WTC11 (cell line): ENCODE measurements at places on chromosomes 12 and 14.

DNA sequence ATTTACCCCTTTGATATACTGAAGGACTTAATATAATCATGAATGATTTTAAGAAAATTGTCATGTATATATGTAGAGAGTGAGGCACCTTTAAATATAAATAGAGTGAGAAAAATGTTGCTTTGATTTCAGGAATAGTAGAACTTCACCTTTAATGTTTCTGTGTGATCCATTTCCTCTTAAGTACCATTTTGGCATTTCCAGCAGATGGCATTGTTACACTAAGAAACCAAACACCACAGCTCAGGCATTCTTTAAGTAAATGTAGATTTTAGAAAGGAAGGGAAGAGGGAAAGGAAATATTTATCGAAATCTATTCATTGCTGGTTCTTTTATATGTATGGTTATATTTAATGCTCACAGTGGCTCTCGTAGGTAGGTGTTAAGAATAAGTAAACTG is 556.7 kb upstream of the FBXO33 start:
- DNase-seq, result no peak

DNA sequence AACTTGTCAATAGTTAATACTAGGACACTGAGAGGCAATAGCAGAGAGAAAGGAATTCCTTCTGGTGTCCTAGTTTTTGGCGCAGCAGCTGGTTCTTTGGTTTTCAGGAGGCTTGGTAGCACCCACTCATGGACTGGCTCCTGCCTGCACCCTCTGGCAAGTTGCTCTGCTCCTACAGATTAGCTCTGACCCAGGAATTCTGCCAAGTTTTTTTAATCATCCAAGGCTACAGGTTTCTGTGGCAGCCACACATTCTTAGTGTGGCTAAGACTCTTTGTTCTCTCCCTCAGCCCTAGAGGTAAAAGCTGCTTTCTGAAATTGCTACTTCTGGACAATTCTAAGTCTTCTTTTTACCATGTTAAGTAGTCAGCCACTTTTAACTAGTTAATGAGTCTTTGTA is 72.0 kb upstream of the FKBP4 start:
- no peak for DNase-seq

DNA sequence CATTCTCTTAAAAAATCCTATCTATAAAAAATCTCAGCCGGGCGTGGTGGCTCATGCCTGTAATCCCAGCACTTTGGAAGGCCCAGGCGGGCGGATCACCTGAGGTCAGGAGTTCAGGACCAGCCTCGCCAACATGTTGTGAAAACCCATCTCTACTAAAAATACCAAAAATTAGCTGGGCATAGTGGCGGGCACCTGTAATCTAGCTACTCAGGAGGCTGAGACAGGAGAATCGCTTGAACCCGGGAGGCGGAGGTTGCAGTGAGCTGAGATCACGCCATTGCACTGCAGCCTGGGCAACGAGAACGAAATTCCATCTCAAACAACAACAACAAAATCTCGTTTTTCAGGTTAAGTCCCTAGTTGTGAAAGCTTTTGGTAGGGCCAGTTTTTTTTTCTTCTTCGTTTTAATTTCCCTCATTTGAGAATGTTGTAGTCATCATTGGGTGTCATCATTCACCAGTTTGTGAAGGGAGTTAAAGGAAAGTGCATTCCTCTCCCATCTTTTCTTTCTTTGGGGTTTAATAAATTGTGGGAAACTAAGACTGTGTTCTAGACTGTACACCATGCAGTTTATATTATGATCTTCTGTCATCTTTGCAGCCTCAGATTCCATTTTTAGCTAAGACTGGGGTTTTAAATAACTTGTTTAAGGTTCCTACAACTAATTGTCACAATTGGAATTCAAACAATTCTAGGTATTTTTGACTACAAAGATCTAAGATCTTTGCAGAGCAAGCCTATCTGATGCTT is 23.9 kb downstream of the MDM2 start:
- no peak for DNase-seq

DNA sequence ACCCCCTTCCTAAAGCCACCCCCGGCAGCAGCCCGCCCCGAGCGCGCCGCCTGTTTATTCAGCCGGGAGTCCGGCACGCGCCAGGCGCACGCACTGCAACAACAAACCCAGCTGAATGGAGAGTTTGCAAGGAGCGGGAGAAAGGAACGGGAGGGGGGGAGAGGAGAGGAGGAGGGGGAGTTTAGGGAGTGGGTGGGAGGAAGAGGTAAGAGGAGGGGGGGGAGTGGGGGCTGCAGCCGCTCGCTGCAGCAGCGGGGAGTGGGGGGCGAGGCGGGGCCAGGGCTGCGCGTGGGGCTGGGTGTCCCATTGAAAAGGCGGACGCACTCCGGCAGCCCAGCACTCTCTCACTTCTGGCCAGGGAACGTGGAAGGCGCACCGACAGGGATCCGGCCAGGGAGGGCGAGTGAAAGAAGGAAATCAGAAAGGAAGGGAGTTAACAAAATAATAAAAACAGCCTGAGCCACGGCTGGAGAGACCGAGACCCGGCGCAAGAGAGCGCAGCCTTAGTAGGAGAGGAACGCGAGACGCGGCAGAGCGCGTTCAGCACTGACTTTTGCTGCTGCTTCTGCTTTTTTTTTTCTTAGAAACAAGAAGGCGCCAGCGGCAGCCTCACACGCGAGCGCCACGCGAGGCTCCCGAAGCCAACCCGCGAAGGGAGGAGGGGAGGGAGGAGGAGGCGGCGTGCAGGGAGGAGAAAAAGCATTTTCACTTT is at the start of gene ASCL1:
Gene ASCL1 (plus strand): TSS at position 336 of the 712 bp plus-strand sequence. CDS start 571 bp downstream, outside the sequence.
- DNase-seq, result peak; percentile 56

DNA sequence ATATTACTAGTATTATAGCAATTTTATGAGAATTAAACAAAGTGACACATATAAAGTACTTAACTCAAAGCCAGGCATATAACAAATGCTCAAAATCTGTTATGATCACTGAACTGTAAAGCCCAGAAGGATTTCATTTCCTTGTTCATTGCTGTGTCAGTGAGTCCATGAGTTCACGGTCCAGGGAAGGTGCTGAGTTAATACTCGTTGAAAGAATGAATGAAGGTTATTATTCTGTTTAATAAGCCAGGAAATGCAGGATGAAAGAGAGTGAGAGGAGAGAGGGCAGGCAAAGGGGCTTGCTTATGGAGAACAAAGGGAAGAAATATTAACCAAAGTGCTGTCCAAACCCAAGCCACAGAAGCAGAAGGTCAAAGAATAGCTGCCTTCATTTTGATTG is 40.2 kb upstream of the NT5DC3 start:
- no peak for DNase-seq

- DNase-seq, result no peak
Observed at GRCh38 chr12:77060883-77061240, 4.5 kb downstream of the E2F7 start.

DNA sequence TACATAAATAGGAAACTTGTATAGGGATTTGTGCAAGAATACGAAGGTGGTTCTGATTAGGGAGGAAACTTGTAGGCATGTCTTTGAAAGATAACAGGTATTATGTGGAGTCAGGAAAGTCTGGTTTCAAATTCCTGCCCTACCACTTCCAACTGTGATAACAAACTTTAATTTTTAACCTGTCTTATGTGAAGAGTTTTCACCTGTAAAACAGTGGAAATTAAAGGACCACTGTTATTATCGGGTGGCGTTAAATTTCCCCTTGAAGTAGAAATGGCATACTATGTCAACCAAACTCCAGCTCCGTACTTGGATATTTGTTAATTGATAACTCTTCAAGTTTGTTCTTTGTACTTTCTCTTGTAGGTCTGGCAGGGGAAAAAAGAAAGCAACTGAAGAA is 6.1 kb downstream of the OR6C1 start:
- DNase-seq, result no peak

DNA sequence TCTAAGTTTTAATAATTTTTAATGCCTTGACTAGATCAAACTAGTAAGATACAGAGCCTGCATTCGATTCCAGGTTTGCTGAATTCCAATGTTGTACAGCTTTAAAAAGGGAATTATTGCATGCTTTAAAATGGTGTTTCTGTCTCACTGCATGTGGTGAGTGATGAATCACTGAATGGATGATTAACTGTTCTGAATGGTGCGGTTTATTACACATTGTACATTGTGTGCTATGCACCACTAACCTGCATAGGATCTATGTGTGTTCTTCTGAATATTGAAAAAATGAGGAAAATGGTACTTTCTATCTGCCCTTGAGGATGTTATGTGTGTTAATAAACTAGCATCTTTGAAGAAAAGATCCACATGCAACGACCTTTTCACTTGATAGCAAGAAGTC is 231.7 kb downstream of the NRXN3 start:
- no peak for DNase-seq

DNA sequence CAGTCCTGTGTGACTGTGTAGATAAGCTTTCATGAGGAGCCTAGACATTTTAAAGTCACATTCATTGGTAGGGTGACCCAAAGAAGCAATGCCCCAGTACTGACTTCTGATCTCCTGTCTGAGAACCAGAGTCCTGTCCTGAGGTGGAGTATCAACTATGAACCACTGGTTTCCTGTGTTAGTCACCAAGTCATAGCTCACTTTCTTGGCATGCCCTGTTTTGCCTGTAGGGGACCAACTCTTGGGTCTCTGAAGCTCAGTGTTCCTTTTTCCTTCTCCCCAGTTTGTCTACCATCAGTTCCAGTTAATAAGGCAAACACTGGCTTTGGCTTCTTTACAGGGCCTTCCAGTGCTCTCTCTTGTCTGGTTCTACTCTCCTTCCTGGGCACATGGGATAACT is 97.4 kb downstream of the C12orf75 start:
- DNase-seq, result no peak

- DNase-seq, result peak; percentile 77
Observed at GRCh38 chr12:110846615-110847566, at the start of gene CCDC63. Gene CCDC63 (plus strand): TSS chr12:110846987. CDS start chr12:110852955, 5,968 bp downstream.

DNA sequence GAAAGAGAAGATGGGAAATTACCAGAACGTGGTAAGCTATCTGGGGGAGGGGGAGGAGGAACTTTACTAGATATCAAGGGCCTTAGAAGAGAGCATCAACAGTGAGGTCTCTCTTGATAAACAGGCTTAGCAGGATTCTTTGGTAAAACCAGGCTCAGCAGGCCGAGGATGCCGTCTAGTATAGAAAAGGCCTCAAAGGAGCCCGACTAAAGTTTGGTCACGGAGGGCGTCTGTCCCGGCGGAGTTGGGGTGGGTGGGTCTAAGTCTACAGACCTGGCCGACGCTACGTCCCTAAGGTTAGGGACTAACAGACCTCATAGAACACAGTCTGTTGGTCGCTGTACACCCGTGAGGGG is 538 bp upstream of the TIGAR start:
- DNase-seq, result no peak

- DNase-seq, result no peak
Observed at GRCh38 chr12:6295094-6295811, 15.2 kb upstream of the PLEKHG6 start.

DNA sequence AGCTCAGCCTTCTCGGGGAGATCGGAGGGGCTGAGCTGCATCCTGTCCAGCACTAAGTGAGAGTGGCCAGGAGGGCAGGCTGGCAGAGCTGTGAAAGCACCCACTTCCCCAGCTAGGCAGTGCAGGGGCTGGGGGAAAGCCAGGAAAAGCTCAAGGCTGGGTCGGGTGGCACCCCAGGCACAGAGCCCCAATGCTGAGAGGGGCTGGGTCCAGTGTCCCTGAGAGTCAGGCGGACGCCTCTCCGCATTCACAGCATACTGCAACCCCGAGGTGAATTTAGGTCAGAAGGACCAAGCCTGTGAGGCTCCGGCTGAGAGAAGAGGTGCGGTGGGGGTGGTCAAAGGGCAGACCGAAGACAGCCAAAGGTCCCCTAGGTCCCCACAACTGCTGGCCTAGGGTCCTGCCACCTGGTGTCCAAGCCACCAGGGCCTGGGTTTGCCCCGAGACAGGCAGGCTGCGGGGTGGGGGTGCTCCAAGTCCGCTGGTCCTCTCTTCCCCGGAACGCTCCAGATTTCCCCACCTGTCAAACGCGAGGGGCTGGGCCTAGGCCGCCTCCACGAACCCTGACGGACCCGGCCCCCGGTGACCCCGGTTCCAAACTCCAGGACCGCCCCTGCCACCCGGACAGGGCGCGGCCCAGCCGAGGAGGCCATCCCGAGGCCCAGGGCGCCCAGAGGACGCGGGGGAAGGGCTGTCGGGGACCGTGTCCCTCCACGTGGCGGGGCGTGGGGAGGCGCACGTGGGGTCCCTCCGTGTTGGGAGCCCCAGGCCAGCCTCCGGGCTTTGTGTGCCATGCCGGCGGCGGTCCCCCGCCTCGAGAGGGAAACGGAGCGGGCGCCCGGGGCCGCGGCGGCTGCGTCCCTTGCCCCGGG is 527 bp downstream of the CAMKK2 start:
- DNase-seq, result peak; percentile 38

DNA sequence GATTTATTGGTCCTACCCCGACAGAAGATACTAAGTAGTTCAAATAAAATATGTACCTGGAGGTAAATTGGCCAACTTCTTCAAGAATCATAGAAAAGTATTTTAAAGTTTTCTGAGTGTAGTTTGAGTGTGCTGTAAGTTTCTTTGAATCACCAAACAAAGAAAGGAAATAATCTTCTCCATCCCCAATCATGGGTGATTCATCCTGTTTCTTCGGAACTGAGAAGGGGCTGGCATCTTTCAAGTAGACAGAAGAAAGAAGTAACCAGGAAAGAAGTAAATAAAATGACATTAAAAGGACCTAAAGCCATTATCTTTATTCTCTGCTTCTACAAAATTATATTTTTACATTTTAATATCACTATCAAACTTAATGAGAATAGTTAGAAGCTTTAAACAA is 6.8 kb downstream of the LMNTD1 start:
- no peak for DNase-seq

DNA sequence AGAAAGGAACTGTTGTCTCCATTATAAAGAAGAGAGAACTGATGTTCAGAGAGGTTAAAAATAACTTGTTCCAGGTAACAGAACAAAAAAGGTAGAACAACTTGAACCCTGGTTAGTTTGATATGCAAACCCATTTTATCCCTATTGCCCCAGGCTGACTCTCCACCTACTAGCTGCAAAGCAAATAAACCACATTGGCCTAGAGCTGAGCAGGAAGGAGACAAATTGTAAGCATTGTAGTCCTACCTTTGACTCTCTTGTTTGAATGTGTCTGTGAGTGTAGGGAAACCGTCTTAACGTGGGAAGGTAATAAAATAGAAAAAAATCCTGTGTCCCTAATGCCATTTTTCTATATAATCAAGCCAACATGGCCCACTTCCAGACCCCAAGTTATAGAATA is 126.4 kb downstream of the CCER1 start:
- no peak for DNase-seq

DNA sequence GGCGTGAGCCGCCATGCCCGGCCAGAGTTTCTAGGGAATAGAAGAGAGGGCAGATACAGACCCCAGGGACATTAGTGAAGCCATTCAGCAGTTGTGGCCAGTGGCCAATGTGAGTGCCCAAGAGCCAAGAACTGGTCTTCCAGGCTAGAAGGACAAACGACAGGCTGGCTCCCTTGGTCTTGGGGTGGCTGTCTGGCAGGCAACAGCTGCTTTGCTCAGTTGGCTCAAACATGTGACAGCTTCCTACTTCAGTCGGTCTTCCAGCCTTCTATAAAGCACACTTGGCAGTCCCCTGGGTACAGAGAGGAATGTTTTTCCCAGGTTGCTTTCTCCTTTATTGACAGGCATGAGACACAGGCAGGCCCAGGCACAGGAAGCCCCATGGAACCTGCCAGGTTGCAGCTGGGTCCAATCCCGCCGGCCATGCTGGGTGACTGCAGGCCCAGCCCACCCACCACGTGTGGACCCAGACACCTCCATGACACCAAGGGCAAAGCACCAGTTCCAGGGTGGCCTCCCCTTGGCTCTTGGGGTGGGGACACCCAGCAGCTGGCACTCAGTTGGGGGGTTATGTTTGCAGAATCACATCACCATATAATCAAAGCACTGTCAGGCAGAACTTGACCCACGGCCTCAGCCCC is 15.4 kb downstream of the CHGA start:
- DNase-seq, result no peak
